ENCODE measurements at places on chromosomes 11 and 22.

DNA sequence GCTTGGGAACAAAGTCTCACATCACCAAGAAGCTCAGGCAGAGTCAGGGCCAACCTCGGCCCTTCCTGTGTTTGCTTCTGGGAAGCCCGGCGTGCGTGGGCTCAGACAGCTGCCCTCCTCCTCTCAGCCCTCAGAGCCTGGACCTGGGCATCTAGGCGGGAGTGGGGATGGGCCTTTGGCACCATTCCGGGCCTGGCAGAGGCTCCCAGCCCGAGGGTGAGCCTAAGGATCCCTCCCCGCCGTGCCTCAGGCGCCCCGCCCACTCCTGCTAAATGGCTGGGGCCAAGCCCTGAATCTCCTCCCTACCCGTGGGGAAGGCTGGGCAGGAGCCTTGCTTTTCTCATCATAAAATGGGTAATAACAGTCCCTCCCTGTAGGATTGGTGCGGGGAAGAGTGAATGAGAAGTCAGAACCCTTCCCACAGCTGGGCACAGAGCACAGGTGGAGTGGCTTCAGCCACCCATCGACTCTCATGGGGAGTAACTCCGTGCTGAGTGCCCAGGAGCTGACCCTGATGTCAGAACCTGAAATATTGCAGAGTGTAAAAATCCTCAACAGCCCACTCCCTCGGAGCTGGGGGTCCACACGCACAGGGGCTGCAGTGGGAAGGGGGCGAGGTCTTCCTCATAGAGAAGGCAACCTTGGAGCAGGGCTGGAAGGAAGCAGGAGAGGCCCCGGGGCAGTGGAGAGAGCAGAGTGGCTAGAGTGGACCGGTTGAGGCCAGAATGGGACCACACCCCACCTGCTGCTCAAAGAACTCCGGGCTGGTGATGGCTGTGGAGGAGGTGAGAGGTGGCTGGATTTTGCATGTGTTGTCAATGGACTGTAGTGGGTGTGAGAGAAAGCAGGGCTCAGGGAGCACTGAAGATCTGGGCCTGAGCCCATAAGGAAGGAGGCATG is 18.8 kb upstream of the CDKN1C start:
- no peak for DNase-seq

- no peak for DNase-seq
Observed at GRCh38 chr11:117096201-117096991, 1.8 kb downstream of the SIK3 start.

- DNase-seq = no peak
Observed at GRCh38 chr11:20362481-20362880, 1.0 kb upstream of the HTATIP2 start.

GRCh38 chr11:22342211-22343031 is 4.2 kb downstream of the SLC17A6 start:
- DNase-seq = no peak

- DNase-seq = no peak
Observed at GRCh38 chr22:22605074-22605404, 39.4 kb upstream of the GGTLC2 start.

DNA sequence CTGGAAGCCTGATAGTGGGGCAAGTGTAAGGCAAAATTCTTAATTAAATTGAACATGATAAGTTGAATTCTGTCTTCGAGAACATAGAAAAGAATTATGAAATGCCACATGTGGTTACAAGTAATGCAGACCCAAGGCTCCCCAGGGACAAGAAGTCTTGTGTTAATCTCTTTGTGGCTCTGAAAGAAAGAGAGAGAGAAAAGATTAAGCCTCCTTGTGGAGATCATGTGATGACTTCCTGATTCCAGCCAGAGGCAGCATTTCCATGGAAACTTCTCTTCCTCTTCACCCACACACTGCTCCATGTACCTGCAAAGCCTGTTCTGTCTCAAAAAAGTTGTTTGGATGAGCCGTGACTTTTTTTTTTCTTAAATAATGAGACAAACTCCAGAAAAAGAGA is 1.9 kb upstream of the TYR start:
- no peak for DNase-seq
